Stimulated activated CD8-positive, alpha-beta memory T cell treated with anti-CD3 and anti-CD28 coated beads, Interleukin-7, amount 100 ng/mL, for 4 hours (primary cell): ENCODE measurements at places on chromosomes 5 and 9.

DNA sequence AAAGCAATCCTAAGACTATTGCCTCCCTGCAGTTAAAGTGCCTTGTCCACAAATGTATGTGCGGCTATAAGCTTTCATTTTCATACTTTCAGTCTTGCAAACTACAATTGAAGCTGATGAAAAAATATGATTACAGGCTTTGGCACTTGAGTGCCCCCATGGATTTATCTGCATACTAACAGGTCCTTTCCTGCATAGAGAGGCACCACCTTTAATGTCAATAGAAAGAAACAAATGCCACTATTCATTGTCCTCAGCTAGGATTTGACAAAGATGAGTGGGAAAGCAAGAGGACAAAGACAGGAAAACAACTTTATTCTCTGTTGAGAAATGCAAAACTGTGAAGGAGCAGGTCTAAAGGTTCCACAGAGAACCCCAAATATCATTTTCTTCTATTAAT, 125.7 kb upstream of the PTGER4 start:
- DNase-seq, result no peak

DNA sequence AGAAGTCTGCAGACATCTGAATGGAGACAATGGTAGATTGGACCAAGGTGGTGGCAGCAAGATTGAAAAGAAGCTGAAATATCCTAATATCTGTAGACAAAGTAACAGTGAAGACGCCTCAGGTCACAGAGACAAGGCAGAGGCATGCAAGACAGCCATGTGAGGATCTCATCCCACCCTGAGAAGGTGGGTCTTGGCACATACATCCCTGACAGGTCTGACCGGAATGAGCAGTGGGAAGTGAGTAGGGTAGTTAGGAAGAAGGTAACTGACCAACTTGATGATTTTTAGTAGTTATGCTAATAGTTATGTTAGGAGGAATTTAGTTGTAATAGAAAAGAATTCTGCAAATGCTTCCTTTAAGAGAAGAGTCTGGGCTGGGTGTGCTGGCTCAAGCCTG, 229.6 kb downstream of the NDUFS4 start:
- no peak for DNase-seq

GRCh38 chr9:93226819-93227218, 42.9 kb downstream of the WNK2 start:
- no peak for DNase-seq

- no peak for DNase-seq
Measured at GRCh38 chr9:27945386-27945785, 372.1 kb upstream of the C9orf72 start.

DNA sequence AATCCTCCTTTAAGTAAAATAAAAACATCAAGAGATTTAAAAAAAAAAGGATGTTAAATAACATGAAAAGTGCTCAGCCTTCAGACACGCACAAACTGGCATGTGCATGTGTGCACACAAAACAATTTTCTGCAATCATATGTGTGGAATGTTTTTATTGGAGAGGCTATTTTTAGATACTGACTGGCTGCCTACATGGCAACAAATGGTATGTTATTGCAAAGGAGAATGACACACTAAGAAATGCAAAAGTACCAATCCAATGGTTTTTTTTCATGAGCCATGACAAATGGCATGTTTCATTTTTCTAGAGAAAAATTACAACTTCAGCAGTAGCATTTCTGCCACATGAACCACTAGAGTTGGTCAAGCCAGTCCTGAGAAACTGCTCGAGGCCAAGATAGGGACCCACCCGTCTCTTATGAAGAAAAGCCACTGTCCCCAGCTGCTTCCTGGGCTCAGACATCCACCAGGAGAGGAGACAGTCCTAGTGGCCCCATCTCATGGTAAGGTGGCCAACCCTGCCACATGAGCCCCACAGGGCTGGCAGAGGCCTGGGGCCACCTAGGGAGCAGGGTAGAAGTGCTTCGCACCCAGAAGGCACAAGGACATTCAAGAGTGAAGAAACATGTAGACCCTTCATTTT, 116.4 kb downstream of the MYO10 start:
- DNase-seq, result no peak

- no peak for DNase-seq
Measured at GRCh38 chr9:112725961-112726360, 8.0 kb upstream of the INIP start.

DNA sequence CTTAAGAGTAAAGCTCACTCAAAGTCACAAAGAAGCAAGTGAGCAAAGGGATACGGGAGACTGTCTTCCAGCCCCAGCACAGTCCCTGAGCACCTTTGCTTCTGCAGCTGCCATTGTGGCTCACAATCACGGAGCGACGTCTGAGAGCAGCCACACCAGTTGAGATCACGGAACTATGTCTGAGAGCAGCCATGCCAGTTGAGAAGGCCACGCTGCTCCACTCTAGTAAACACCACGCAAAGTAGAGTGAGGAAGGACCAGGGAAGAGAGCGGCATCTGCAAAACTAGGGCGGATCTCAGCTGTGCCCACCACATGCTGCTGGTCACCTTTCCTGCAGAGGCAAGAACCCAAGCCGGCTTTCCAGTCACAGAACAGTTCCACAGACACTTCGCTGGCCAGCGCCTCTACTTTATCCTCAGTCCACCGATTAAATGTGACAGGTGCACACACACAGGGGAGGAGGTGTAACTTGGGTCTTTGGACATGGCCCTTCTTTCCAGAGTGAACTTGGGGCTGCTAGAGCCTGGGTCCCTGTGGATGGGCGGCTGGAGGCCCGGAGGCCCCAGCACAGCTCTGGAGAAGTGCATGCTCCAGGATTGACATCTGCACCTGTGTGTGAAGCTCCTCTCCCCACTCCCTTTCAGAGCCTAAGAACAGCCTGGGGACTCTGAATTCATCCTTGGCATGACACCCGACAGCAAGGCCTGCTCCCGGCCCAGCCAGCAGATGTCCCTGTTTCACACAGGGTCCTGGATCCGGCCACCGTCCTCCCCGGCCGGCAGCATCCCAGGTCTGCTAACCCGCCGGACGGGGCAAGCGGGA, 324.9 kb upstream of the IRX4 start:
- no peak for DNase-seq

- DNase-seq, result no peak
Measured at GRCh38 chr5:8601831-8602354, 732.9 kb downstream of the MTRR start.
